ENCODE measurements at places on chromosomes 3 and 15. TPM values are rescaled to one million over a fixed set of nuclear protein-coding genes. Genes with fewer than 3 reads are reported as not detected.

DNA sequence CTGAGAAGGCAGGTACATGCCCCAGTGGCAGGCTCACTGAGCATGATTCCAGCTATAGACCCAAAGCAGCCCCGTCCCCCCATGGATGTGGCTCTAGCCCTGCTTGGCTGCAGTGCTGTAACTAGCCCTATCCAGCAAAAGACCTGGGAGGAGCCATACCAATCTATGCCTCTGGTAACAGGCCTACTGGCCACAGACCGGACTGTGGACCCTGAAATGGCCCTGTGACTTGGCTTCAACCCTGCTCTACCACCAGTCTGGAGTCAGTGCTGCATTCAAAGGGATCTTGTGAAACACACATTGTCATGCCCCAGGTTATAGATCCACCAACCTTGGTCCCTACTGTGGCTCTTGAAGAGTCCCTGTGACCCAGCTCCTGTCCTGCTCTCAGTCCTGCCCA, 46.7 kb downstream of the OXSM start:
- DNase-seq: no peak

- DNase-seq: no peak
Observed at GRCh38 chr3:129749692-129750091, 143.2 kb upstream of the PLXND1 start.

Gene LRRC3B
- not detected for total RNA-seq

DNA sequence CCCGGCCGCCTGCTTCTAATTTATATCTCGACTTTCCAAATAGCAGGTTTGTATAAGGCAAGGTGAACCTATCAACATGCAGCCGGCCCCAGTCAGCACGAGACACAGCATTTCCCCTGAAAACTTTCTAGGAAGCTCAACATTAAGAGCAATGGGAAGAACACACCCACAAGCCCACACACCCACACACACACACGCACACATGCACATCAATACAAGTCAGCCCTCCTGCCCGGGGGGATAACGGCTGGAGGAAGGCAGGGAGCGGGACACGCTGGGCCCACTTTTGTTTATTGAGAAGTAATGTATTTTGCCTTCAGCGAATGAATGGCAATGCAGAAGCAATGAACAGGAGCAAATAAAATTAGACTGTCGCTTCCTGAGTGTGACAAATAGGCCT, 83.5 kb downstream of the PCSK6 start:
- DNase-seq: no peak

GRCh38 chr3:83523470-83524073, 1435.2 kb upstream of the CADM2 start:
- no peak for DNase-seq

GRCh38 chr3:134485075-134485717, 589 bp downstream of the ANAPC13 start:
- peak; percentile 98 for DNase-seq

DNA sequence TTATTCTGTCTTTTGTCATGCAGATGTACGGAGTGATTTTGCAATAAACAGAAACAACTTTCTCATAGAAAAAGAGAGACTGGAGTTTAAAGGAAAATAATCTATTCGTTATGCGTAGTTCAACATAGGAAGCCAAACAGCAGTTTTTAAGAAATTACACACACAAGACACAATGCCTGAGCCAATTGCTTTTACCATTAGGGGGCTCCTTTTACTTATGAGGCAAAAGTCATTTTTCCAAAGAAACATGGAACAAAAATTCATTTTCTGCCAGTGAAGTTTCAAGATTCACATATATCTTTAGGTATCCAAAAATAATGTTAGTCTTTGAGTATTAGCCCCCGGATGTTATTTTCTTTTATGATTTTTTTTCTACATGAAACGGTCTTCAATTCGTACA, 10.7 kb downstream of the CNTN6 start:
- no peak for DNase-seq

- DNase-seq: peak; percentile 69
Observed at GRCh38 chr15:63805993-63806980, 27.5 kb downstream of the HERC1 start.

- no peak for DNase-seq
Observed at GRCh38 chr3:94305835-94306611, 243.2 kb downstream of the NSUN3 start.

Gene CCR9
- not detected for total RNA-seq

DNA sequence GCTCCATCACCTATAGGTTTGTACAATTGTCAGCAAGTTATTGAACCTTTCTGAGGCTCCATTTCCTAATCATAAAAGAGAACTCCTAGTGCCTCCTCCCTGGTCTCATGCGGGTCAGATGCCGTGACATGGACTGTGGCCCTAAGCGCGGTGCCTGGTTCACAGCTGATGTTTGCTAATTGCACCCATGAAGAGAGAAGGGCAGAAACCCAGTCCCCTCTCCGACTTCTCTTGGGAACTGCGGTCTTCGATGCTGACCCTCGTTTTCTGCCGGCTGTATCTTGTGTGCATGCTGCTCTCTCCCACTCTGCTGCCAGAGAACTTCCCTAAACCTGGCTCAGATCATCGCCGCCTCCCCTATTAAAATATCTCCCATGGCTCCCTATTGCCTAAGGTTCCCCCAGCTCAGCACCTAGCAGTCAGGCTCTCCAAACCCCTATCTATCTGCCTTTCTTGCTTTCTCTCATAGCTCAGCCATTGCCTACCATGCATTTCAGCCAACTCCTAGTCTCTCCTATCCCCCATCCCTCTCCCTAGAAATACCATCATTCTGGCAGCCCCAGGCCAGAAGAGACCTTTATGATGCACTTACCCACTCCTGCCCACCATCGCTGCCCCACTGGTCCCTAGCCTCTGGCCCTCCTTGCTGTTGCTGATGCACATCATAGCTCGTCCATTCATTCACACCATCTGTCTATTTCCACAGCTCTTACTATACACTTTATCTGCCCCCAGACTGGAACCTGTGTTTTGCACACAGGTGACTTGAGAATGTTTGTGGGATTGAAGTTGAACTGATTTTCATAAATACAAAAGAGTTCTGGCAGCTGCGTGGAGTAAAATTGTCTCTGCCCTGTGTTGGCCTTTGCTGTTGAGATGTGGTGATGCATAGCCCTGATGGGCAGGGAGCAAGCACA, 6.6 kb downstream of the ISG20 start:
- DNase-seq: peak; percentile 73

GRCh38 chr3:13378155-13378554, 42.0 kb downstream of the NUP210 start:
- DNase-seq: no peak

DNA sequence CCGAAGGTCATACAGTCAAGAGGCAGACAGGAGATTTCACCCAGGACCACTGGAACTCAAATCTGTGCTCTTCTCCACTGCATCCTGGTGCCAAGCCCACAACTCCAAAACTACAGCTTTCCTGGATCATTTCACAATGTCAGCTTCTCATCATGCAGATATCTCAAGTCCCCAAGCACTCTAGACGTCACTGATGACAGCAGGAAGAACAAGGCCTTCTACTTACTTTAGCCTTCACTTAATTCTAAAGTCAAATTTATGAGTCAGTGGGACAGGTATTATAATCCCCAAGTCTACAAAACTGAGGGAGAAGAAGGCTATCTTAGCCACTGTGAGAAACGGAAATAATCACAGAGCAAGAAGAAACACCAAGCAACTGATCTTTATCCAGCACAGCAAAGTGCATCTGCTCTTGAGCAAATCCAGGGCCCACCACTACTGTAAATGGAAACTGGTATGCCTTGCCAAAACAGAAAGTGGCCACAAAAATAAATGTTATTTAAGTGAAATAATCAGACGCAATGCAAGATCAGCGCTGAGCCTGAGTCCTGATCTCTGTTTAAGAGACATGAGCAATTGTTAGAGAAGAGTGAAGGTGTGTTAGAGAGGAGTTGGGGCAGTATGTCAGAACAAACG, 928 bp downstream of the RAD18 start:
- DNase-seq: no peak

- no peak for DNase-seq
Observed at GRCh38 chr3:8509961-8510360, 8.3 kb downstream of the LMCD1 start.

GRCh38 chr15:43531018-43531670, 13.7 kb downstream of the MAP1A start:
- DNase-seq: no peak

Data from posterior vena cava (tissue), 2 donors.